Activated T-helper 17 cell treated with anti-CD3 and anti-CD28 coated beads, Interleukin-2, amount 50 U/mL, for 72 hours (primary cell): ENCODE measurements at places on chromosomes 12 and 14. TPM values are rescaled to one million over a fixed set of nuclear protein-coding genes. Genes with fewer than 3 reads are reported as not detected.
A peak's percentile ranks its signal among the peaks of the same experiment; 100 is the strongest.

DNA sequence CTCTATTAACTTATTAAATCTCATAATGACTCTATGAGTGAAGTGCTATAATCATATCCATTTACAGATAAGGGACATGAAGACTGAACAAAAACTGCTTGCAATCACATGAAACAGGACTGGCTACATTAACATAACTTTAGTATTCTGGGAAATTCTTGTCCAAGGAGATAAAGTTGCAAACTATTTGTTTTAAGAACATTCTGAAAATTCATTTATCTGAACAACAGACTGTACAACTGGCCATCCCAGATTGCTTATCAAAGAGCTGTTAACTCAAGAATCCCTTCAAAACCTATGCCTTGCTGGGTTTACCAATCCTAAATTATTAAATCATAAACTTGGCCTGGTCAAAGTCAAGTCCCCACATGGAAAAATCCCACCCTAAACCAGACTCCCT, 39.2 kb upstream of the POC1B start:
- no peak for ATAC-seq

DNA sequence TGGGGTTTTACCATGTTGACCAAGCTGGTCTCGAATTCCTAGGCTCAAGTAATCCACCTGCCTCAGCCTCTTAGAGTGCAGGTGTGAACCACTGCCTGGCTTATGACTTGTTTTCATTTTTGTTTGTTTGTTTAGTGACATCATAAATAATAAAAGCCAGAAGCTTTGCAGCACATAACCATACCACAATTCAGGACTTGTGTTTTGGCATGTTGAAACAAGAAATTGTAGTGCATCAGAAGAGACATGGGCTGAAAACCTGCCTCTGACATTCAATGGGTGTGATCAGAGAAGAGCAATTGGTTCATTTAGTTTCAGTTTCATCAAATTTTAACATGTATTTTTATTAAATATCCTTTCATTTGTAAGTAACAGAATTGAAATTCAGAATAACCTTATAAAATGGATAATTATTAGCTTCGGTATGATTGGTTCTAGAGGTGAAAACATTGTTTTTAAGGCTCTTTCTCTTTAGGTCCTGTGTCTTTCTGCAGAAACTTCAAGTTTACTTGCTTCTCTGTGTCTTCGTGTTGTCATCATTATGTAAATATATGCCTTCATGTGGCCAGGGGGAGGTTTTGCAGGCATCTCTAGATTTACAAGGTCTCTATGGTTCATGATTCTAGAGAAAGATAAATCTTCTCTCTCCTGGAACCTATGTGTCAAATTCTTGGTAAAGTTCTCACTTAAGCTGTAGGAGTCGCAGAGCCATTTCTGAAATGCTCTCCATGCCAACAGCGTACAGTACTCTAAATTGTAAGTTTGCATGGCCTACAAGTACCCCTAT, 312.0 kb downstream of the KCNC2 start:
- ATAC-seq, result peak; percentile 65

DNA sequence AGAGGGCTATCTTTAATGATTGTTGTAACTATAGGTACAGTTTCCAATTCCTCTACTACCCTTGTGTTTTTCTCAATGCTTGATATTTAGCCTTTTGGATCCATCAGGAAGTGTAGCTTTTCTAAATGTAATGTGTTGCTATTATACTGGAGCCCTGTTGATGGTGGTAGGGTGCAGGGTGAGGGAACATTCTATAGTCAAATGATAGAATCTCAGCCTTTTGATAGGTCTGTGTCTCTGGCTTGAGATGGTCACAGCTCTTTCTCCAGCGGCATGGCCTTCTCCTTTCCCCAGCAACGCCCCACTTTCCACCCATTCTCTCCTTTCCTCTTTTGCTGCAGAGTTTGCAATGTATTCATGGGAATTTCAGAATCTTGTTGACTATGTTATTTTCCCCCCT, 398.6 kb downstream of the RERGL start:
- ATAC-seq, result no peak

DNA sequence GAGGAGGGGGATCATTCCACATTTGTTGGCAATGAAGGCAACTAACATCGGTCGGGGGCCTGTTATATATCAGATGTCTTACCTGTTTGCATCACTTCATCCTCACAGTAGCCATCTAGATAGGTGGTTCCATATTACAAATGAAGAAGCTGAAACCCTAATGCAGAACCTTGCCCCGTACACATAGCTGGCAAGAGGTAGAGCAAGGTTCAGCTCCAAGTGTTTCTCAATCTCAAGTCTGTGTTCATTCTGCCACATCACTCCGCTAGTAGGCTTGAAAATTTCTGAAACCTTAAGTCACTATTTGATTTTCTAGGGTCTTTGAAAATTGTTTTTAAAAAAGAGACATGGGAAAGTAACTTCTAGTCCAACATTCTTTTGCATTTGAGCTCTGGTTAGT, 17.0 kb downstream of the AVPR1A start:
- ATAC-seq, result no peak

The CRADD gene
- total RNA-seq, result 21.4 TPM

DNA sequence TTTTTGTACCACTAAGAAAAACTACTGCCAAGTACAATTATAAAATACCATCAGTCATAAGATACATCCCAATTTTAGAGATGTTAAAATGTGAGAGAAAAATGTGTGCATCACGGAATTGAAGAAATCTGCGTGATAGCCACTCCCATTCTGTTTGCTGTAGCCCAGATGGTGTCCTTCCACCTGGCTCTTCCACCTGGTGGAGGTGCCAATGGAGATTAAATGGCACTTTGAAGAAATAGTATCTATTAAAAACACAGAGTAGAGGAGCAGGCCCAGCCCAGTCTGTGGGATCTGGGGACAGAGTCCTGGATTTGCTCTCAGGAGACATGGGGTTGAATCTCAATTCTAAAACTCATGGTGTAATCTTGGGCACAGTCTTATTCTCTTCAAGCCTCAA, 35.5 kb downstream of the TSPAN11 start:
- ATAC-seq, result no peak

DNA sequence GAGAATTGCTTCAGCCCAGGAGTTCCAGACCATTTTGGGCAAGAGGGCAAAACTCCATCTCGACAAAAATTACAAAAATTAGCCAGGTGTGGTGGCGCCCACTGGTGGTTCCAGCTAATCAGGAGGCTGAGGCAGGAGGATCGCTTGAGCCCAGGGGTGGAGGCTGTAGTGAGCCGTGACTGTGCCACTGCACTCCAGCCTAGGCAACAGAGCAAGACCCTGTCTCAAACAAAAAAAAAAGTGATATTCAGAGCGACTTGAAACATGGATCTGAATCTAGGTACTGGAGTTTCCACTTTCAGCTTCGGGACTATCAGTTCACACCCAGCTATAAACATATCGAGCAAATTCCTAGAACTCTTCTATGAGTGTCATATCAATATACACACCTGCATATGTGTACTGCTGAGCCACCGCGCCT, 16.3 kb upstream of the RNF34 start:
- no peak for ATAC-seq

- ATAC-seq, result peak; percentile 96
Measured at GRCh38 chr14:99995700-99996356, 69.4 kb upstream of the EVL start.

- no peak for ATAC-seq
Measured at GRCh38 chr14:68578597-68578996, 214.3 kb downstream of the ZFP36L1 start.

- ATAC-seq, result no peak
Measured at GRCh38 chr12:2298556-2299200, 245.9 kb downstream of the CACNA1C start.

DNA sequence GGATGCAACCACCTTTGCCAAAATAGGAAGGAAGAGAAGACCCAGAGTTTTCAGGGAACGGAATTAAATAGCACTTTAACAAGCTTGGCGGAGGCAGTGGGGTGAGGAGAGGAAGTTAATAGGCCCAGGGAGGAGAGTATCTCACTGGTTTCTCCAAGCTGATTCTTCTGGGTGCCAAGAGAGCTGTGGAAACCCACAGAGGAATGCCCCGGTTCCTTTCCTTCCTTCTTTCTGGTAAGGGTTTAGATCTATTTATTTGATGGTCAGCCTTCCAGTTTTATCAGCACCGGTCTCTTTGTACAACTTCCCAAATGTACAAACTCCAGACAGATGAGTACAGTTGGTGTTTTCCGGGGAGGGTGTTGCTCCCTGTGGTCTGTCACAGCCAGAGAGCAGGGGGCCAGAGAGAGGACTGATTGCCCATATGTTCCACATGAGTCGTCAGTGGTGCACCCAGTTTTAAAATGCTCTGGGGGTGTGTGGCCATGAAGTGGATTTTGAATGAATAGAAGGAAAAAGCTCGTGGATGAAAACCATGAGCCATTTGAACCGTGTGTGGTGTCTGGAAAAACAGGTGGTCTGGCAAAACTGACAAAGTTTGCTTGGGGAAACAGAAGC, 26.6 kb downstream of the PRKCH start:
- ATAC-seq, result peak; percentile 43

The KCNH5 gene
- total RNA-seq, result not detected
